ENCODE measurements at places on chromosomes 7 and 10.
A peak's percentile ranks its signal among the peaks of the same experiment; 100 is the strongest.

DNA sequence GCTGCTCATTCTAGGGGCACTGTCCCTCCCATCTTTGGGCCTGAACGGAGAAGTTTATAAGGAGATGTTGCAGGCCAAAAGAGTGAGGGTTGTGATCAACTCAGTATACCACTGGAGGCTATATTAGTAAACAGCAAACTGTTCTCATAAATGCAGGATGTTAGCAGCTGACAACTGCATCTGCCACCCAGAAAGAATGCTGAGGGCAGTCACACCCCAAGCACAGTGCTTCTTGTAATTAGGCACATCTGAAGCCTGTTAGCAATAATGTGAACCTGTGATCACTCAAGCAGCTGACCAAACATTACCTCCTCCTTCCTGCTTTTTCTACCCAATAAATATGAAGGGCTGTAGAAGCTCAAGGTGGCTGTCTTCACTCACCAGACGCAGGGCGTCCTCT, 38.4 kb upstream of the ZNF138 start:
- DNase-seq: no peak

- DNase-seq: no peak
Observed at GRCh38 chr7:127413326-127413725, 20.8 kb upstream of the ZNF800 start.

- peak; percentile 8 for DNase-seq
Observed at GRCh38 chr10:8229153-8229552, 174.7 kb downstream of the GATA3 start.

GRCh38 chr10:59622320-59623132, 87.1 kb downstream of the SLC16A9 start:
- no peak for DNase-seq

DNA sequence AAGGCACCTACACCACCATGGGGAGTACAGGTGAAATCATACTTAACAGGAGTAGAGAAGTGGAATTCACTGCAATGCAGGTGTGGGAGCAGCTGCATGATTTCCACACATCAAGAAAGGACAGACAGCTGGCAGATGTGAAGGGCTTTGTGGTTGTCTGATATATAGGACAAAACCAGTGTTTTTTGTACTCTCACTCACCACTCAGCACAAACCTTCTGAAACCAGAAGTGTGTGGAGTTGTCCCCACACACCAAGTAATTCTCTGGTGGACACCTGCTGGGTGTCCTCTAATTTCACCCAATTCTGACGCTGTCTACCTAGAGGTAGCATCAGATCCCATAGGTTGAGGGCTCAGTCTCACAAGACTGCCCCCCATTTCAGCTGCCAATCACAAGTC, 327.7 kb upstream of the KMT2E start:
- no peak for DNase-seq

DNA sequence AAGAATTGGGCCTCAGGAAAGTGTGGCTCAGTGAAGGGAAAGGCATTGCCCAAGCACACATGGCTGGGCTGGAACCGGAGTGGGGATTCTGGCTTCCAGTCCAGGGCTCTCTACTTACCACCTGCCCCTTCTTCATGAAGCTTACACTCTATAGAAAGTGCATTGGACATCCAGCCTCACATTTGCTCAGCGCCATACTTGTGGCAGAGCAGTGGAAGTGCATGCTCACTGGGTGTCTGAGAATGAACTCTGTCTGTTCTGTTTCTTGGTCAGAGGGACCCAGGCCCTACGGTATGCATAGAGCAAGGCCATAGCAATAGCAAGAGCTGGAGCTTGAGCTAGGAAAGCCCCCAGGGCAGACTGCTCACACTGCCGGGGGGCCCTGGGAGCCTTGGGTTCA, 1253.5 kb downstream of the TYW1 start:
- DNase-seq: no peak

DNA sequence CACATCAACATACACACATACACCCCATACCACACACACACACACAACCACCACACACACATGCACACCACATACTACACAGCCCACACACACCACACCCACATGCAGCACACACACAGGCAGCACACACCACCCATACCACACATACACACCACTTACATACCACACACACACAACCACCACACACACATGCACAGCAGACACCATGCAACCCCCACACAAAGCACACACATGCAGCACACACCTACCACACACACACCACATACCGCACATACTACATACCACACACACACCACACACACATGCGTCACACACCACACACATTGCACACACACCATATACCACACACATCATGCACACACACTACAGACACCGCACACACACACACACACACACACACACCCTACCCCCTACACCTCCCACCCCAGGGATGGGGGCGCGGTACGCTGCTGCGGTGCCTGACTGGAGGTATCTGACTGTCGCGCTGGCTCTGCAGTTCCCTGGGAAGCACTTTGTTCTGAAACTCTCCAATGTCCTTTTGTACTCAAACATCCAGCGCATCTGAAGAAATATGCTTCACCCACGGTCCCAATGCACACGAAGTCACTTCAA, 5.4 kb upstream of the TRPV6 start:
- DNase-seq: no peak

DNA sequence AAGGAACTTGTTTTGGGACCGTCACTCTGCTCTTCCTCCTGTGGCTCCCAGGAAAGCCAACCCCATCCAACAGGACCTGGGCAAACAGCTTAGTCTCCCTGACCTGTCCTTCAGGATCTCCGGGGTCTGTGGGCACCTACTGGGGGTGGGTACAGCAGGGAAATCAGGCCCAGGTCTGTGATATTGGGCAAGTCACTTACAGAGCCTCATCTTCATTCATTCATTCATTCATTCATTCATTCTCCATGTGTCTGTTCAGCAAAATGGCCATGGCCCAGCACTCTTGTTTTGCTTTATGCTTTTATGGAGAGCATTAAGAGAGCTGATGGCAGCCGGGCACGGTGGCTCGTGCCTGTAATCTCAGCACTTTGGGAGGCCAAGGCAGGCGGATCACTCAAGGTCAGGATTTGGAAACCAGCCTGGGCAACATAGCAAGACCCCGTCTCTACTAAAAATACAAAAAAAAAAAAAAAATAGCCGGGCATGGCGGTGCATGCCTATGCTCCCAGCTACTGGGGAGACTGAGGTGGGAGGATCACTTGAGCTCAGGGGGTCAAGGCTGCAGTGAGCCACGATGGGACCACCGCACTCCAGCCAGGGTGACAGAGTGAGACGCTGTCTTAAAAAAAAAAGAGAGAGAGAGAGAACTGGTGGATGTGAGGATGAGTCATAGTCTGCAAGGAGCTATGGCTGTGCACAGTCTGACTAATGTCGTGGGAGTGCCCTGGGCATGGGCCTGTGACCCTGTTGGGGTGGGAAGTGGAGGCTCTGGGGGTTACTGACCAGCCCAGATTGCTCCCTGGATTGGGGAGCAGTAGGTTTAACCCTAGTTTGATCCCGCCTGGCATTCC, 54.3 kb downstream of the CLIP2 start:
- DNase-seq: no peak

DNA sequence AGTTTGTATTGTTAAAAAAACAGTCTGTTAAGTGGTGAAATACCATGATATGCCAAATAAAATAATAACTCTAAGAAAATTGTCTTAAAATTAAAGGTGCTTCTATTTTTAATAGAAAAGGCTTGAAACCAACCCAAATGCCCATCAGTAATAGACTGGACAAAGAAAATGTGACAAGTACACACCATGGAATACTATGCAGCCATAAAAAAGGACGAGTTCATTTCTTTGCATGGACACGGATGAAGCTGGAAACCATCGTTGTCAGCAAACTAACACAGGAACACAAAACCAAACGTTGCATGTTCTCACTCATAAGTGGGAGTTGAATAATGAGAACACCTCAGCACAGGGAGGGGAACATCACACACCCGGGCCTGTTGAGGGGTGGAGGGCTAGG, 7.1 kb downstream of the CNTNAP2 start:
- no peak for DNase-seq

DNA sequence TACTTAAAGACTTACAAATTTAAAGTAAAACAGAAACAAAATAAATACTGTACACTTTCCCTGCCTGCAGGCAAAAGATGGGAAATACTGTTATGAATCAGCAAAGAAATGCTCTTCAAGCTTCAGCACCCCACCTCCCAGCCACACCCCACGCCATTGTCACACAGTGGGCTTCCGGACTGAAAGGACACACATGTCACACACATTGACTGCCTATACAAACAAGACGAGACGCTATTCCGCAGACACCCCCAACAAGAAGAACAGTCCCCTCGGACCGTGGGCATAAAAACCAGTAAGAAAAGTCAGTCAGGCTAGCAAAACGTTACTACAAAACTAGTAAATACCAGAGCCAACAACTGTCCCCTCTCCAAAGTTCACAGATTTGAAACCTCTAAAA, 22.2 kb upstream of the PARP12 start:
- peak; percentile 36 for DNase-seq

DNA sequence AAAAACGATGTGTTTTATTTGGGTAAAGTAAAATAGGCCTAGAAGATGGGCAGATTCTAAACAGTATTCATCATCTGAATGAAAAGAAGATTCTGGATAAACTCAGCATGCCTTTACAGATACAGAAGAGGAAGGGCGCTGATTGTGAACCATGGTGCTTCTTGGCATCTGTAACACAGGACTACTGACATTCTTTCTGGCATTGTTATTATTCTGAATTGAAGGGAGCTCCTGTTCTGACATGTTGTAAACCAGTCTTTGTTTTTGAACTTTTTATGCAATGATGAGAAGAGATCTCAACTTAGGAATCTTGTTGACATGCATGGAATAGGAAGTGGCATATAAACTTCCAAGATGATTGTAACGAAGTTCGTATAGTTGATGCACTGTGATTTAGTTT, 13.5 kb downstream of the RPA3 start:
- no peak for DNase-seq

GRCh38 chr7:18353339-18353738, 142.2 kb upstream of the HDAC9 start:
- DNase-seq: no peak

DNA sequence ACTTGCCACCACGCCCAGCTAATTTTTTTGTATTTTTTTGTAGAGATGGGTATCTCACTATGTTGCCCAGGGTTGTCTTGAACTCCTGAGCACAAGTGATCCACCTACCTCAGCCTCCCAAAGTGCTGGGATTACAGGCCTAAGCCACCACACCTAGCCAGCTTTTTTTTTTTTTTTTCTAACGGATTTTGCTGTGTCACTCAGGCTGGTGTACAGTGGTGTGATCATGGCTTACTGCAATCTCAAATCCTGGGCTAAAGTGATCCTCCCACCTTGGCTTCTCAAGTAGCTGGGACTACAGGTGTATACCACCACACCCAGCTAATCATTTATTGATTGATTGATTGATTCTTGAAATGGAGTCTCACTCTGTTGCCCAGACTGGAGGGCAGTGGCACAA, 106.0 kb upstream of the TRIM24 start:
- DNase-seq: no peak

- DNase-seq: no peak
Observed at GRCh38 chr10:80090121-80090520, 11.7 kb downstream of the TMEM254 start.

DNA sequence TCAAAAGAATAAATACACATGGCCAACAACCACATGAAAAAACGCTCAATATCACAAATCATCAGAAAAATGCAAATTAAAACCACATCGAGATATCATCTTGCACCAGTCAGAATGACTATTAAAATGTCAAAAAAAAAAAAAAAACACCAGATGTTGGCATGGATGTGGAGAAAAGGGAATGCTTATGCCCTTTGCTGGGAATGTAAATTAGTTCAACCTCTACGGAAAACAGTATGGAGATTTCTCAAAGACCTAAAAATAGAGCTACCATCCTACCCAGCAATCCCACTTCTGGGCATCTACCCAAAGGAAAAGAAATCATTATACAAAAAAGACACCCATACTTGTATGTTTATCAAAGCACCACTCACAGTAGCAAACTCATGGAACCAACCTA, 45.0 kb upstream of the DIP2C start:
- DNase-seq: no peak

DNA sequence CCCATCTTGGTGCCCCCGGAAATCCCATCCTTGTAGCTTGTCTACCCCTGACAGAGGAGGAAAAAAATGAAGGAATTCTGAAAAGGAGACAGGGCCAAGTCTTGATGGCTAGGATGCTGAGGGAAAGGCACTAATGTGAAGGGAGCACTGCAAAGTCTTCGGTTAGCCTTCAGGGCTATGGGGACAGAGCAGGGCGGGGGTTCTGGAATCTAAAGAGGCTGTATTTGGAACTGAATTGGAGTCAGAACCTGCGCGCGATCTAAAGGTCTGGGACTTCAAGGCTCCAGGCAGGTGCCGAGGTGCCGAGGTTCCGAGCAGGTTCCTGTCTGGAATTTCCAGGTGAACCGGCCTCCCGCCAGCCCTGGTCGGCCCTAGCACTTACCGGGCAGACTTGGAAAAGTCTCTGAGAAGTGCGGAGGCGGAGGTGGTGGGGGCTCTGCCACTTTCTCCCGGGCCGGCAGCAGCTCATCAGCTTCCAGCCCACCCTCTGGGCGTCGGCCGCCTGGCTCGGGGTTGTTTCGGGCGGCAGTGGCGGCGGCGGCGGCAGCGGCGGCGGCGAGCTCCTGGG, 781 bp downstream of the GBX1 start:
- DNase-seq: no peak

- DNase-seq: no peak
Observed at GRCh38 chr7:147999962-148000361, 590.6 kb upstream of the C7orf33 start.

GRCh38 chr10:11478807-11479206, 132.6 kb downstream of the USP6NL start:
- no peak for DNase-seq

GRCh38 chr10:51301644-51302043, 227.4 kb downstream of the PRKG1 start:
- no peak for DNase-seq

- DNase-seq: peak; percentile 10
Observed at GRCh38 chr10:16521311-16522016, at the start of gene C1QL3. TSS of gene C1QL3 (minus strand) at chr10:16521879. CDS start at chr10:16521065, 814 bp downstream.

- DNase-seq: no peak
Observed at GRCh38 chr7:74063223-74063641, 20.4 kb upstream of the LIMK1 start.

DNA sequence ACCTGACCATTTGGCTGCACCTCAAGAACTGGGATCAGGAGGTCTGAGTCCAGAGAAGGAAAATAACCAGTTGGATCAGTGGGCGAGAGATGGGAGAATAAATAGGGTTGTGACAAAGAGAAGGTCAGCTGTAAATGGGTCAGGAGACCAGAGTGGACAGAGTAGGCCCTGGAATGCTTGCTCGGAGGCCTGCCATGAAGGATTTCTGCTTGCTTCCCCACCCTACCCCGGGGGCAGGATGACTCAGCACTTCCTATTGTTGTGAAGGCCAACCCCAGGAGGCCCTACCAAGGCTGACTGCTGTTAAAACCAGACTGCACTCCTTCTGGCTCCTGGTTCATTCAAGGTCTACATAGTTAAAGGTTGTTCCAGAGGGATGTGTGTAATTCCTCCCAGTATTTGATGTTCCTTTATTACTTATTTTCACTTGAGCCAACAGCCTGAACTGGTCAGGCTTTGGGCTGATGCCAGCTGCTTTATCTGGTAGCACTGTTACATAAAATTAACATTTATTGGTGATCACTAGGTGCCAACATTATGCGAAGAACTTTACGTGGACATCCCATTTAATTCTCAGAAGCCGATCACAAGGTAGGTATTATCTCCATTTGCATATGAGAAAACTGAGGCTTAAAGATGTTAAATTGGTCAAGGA, 27.3 kb upstream of the IFRD1 start:
- no peak for DNase-seq

- no peak for DNase-seq
Observed at GRCh38 chr10:11876805-11877590, 53.8 kb downstream of the PROSER2 start.

- DNase-seq: no peak
Observed at GRCh38 chr10:52256832-52257691, 57.0 kb upstream of the DKK1 start.
